Activated CD4-positive, alpha-beta T cell treated with anti-CD3 and anti-CD28 coated beads, Interleukin-2, Interleukin-6, amounts not matched to agents 100 ng/mL and 50 ng/mL, durations not matched to agents 16 hours and 8 hours (primary cell): ENCODE measurements at places on chromosomes 12 and 14.

- no peak for DNase-seq
Measured at GRCh38 chr12:16766736-16767135, 160.8 kb upstream of the LMO3 start.

GRCh38 chr14:49584058-49584457, 2.1 kb downstream of the RPS29 start:
- DNase-seq = no peak

GRCh38 chr12:106673141-106673540, 90.3 kb downstream of the RFX4 start:
- no peak for DNase-seq

DNA sequence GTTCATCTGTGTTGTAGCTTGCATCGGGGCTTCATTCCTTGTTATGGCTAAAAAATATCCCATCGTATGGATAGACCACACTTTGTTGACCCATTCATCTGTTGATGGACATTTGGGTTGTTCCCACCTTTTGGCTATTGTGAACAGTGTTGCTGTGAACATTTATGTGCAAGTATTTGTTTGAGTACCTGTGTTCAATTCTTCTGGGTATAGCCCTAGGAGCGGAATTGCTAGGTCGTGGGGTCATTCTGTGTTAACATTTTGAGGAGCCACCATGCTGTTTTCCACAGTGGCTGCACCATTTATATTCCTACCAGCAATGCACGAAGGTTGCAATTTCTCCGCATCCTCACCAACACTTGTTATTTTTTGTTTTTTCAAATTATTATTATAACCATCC, 23.0 kb upstream of the NCOR2 start:
- no peak for DNase-seq

DNA sequence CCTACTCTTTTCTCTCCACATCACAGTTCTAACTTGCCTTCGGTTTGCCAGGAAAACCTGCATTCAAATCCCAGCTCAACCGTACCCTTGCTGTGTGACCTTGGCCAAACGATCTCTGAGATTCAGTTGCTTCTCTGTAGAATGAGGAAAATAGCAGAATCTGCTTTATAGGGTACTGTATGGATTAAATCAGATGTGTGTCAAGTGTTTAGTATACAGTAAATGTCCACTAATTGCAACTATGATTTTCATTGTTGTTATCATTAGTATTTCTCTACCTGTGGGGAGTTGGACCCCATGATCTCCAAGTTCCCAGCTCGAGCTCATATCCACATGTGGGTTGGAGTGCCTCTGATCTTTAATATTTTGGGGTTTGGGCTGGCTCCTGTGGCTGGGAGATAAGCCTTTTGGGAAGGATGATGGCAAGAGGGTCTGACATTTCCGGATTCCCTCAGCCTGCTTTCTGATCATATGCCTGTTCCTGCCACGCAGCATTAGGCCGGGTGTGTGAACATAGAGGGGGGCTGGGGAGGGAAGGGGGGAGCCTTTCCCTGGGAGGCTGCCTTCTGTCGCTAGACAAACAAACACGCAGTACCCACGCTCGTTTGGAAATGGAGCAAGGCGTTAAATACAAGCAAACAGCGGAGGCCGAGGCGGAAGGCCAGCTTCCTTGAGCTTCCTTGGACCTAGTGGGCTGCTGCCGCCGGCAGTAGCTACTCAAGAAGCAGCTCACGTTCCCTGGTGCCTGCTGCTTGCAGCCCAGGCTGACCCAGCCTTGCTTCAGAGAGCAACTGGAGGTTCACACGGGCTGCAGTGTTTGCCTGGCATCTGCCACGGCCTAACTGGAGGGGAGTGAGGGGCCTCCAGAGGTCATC, 213.5 kb upstream of the LHX5 start:
- DNase-seq = no peak

GRCh38 chr12:32265456-32265855, 133.9 kb upstream of the FGD4 start:
- DNase-seq = no peak

- DNase-seq = no peak
Measured at GRCh38 chr14:56715938-56716337, 94.3 kb downstream of the OTX2 start.

GRCh38 chr14:102591372-102591943, 991 bp upstream of the RCOR1 start:
- DNase-seq = peak; percentile 27

- DNase-seq = no peak
Measured at GRCh38 chr14:98694541-98694940, 577.5 kb downstream of the BCL11B start.

DNA sequence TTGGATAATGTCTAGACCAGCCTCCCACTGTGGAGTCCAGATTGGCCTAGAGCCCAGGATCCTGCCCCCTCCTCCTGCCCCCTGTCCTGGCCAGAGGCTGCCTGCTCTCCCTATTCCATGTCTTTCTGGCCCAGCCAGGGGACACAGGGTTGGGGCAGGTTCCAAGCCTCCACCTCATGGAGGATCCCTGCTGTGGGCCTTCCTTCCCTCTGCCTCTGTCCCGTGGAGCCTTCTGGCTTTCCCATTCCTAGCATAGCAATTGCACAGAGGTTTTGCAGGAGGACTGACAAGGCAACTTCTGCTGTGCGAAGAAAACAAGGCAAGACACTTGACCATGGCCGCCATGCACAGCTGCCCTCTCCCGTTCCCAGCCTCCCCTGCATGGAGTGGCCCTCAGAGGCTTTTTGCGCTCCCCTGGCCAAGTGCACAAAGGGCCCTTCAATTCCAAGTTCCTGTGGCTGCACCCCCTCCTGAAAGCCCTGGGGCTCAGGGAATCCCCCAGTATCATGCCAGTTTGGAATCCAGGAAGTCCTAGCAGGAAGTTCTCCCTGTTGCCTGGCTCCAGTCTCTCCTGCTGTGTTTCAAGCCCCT, 42.1 kb downstream of the KRT80 start:
- no peak for DNase-seq

GRCh38 chr12:75868501-75868900, 163.1 kb downstream of the PHLDA1 start:
- DNase-seq = no peak

- DNase-seq = no peak
Measured at GRCh38 chr14:81301371-81301770, 80.6 kb upstream of the GTF2A1 start.

DNA sequence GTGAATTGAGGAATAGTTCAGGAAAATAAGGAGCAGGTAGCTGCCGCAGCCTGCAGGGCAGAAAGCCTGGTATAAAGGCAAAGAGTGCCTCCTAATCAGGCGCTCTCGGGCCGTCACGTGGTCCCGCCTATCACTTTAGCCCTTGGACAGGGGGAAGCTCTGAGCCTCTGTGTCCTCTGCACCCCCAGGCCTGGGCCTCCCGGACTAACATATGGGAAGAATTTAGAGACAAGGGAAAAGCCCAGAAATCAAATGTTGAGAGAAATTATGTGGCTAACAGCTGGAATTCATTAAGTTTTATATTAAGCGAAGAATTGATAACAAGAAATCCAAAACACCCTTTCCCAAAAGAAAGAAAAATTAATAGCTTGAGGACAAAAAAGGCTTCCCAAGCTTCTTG, 417.7 kb downstream of the ATP23 start:
- no peak for DNase-seq

GRCh38 chr12:57124261-57124877, 3.9 kb upstream of the LRP1 start:
- DNase-seq = peak; percentile 87

DNA sequence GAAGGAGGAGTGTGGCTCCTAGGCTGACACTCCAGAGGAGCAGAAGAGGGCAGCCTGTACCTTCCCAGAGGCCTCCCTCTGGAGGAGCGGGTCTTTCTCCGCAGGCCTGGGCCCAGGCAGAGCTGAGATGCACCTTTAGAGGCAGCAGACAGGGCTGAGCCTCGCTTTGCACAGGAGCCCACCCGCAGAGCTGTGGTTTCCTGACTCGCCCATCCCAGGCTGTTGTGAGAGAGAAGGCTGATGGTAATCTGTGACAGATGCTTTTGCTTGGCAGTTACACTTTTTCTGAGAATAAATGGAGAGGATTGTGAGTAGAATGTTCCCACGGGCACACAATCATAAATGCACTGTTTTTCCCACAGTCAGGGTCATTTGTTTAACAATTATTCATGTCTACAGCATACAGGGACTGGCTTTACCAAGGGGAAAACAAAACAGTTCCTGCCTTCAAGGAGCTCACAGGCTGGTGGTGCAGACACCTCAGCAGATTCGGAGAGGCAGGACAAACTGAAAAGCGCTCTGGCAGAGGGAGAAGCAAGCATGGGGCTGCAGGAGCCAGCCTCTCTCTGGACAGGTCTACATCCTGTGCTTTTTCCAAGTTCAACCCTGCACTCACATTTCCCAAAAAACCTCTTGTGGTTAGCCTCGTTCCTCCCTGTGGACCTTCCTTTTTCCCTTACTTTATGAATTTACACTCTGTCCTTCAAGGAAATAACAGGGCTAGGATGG, 13.9 kb downstream of the EVL start:
- DNase-seq = peak; percentile 90

- DNase-seq = no peak
Measured at GRCh38 chr14:105844810-105845724, 318.7 kb downstream of the TMEM121 start.

DNA sequence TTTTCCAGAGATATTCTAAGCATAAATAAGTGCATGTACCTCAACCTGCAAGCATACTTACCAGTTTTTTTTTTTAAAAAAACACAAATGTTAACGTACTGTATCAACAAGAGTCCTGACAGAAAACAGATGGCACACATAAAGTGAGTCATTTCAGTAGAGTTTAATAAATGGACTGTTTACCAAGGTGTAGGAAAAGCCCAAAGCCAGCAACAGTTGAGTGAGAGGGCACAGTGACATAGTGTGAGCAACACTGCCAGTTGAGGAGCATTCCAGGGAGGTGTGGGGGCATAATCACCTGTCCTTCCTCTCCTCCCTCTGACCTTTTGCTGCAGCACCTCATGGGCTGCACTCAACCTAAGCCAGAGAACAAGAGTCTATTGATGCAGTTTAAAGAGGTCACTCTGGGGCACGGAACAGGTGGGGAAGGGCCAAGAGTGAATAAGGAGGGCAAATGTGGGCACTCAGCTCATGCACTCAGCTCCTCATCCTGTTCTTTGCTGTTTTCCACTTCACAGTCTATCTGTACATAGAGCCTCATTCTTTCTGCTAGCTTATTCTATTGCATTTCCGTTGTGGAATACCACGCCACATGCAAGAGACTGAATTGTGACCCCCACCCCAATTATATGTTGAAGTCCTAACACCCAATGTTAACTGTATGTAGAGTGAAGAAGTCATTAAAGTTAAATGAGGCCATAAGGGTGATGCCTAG, 29.3 kb downstream of the DHRS2 start:
- no peak for DNase-seq

DNA sequence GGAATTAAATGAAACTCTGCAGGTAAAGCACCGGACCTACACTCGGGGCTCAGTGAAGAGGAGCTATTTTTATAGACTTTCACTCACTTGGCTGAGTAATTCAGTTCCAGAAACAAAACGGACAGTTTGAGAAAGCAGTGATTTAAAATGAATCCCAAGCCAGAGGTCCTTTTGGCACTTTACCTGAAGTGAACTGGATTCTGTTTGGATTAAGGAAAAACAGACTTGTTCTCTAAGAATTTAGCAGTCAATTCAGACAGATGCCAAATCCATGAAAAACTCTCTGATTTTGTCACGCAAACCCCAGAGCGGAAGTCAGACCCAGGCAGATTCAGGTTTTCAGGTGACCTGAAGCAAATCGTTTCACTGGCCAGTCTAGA, 4.9 kb upstream of the VASH1 start:
- DNase-seq = no peak

DNA sequence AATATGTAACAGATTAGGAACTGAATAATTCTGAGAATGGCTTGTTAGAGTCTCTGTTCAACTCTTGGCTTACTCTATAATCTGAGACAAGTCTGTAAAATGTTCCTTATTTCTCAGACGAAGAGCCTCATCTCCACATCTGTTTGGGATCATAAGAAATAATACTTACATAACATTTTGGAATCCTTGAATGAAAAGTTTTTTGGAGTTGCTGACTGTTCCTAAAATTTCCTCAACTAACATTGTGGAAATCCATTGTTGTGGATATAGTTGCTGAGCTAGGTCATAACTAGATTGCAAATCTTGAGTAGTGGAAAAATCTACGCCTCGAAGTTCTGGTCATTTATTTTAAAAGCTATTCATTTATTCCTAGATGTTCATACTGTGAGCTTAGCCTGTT, 402.9 kb downstream of the ZFP36L1 start:
- no peak for DNase-seq

DNA sequence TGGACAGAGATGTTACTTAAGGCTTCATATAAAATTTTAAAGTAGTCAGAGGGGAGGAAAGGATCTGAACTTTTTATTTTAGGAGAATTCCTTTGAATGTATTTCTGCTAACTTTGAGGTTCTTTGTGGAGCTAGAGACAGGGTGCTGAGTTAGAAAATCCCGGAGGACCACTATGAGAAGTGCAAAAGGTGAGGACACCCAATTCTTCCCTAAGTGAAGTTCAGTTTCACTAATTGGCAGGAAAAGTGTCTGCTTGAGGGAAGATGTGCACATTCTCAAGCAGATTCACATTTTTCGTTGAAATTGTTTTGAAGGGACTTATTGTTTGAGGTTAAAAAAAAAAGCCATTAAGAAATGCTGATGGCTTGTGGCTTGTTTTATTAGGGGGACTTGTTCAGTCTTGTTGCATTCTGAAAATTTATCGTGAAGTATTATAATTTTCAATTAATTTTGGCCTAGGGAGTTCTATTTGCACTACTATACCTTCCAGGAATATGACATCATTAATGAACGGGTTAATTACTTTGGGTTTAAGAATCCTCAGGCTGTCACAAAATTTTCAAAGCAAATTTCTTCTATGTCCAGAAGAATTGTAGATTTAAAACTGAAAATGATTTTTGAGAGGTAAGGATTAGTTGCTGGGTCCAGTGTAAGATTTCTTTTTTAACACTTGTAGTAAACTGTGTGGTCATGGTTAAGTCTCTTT, 1.8 kb downstream of the PCNX1 start:
- DNase-seq = no peak

GRCh38 chr12:91326058-91327027, 143.7 kb upstream of the DCN start:
- DNase-seq = peak; percentile 69

- no peak for DNase-seq
Measured at GRCh38 chr12:99054601-99055128, 409.6 kb downstream of the APAF1 start.

- no peak for DNase-seq
Measured at GRCh38 chr12:26732005-26732908, 100.7 kb downstream of the ITPR2 start.

- DNase-seq = no peak
Measured at GRCh38 chr12:124371366-124371765, 76.5 kb downstream of the RFLNA start.

DNA sequence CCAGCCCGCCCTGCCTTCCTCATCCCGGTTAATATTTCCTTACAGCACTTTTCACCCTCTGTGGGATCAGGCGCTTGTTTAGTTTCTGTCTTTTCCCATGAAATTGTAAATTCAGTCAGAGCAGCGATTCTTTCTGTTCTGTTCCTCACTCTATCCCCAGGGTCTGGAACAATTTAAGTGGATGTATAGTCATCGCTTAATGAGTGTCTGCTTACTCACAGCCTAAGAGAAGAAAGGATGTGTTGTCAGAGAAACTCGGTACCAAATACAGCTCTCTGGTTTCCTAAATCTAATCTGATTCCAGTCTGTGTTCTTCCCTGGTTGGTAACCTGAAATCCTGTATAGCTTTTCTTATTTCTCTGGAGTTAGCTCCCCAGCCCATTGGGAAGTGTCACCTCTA, 44.9 kb downstream of the FOS start:
- no peak for DNase-seq

GRCh38 chr12:51635346-51635745, 44.3 kb downstream of the SCN8A start:
- DNase-seq = no peak
